ENCODE measurements at places on chromosomes 12 and 14.

DNA sequence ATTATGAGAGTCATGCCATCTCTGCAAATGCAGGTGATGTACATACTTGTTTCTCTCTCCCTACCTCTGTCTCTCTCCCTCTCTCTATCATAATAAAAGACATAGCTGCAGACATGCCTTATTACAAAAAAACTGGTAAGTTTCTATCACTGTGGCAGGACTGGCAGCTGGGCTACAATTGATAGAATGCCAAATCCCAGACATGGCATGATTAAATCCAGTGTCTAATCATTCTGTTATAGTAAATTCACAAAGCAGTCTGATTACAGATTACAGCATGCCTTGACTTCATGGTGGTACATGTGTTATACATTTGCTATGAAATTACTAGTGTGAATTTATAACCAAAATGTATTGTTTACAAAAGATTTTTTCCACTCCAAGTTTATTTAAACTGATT, 854.7 kb downstream of the TMTC2 start:
- DNase-seq = no peak

GRCh38 chr12:88594780-88595179, 14.5 kb upstream of the KITLG start:
- DNase-seq = no peak

- no peak for DNase-seq
Measured at GRCh38 chr14:105776924-105777323, 250.5 kb downstream of the TMEM121 start.

GRCh38 chr14:79284621-79285020, 926.7 kb downstream of the DIO2 start:
- no peak for DNase-seq

DNA sequence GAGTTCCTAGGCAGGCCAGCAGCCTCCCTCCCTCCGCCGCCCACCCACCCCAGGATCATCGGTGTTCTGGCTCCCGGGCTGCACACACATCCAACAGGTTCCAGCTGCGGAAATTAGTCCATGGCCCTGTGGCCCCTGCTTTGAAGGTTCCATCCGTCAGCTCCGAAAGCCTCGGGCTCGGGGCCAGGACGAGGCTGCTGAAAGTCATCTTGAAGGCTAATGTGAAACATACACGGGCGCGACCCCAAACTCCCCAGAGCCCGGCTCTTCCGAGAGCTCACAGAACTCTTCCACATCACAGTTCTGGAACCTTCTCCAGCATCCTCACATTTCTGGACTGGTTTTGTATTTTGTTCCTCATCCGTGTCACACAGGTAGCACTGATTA, 19.8 kb downstream of the KDM2B start:
- no peak for DNase-seq

DNA sequence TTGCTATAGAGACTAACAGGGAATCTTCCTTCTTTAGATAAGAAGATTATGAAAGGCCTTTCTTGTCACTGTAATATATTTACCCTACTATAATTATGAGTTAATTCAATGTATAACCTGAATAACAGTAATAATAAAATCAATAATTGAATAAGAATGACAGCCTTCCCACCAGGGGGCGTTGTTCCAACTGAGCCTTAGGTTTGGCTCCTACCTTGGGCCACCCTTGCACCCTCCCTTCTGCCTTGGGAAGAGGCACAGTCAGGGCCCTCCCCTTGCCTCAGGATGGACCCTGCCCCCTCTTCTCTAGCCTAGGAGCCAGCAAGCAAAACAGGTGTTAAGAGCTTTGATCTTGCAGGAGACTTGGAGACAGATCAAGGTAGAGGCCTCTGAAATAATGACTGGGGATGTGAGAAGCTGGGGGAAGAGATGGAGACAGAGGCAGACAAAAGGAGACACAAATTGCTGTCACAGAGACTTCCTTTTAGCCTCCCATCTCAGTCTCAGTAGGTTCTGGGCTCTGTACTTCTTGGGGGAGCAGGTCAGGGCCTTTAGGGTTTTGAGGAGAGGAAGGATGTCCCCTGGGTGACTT, 40.1 kb upstream of the CISTR start:
- no peak for DNase-seq

GRCh38 chr12:95611676-95612309, 60.5 kb upstream of the USP44 start:
- no peak for DNase-seq

- no peak for DNase-seq
Measured at GRCh38 chr12:39372204-39372925, 70.6 kb downstream of the KIF21A start.

DNA sequence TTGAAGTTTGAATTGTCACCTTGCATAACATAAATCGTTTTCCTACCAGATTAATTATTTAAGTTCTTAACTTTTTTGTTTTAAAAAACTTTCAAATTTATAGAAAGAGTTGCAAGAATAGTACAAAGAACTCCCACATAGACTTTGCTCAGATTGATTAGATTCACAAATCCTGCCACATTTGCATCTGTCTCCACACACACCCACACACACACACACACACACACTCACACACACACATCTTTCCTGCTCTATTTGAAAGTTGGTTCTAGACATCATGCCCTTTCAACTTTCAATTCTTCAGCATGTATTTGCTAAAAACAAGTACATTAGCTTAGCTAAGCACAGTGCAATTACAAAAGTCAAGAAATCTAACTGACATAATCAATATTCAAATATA, 184.0 kb downstream of the ITPR2 start:
- DNase-seq = no peak

DNA sequence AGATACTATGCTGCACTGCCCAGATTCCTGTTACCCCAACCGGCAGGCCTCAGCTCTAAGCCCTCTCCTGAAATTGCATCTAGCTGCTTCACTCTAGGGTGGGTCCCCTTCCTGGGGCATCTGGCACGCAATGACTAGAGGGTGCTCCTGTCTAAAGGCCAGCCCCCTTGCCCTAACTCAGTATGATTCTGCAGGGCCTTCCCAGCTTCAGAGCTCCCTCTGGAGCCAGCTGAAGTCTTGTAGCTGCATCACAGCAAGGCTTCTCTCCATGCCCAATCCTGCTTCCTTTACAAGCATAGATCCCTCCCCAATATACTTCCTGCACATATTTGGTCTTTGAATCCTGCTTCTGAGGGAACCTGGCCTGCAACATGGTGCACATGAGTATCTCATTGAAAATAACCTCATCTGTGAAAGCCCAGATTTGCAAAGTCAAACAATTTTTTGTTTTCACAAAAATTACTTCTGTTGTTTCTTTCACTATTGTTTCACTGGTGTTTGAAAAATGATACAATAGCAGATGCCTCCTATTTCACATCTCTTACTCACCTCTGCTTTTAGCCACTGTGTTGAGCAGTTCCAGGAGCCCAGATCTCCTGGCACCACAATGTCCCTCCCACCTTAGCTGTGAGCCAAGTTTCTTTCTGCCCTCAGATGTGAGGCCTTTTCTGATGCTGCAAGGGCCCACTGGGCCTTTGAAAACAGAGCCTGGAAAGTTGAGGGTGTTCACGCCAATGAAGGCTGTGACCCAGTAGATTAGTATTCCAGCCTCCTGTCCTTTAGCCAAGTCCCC, 169.5 kb upstream of the EGLN3 start:
- no peak for DNase-seq

GRCh38 chr14:75162631-75163030, 13.8 kb downstream of the TMED10 start:
- DNase-seq = no peak

- no peak for DNase-seq
Measured at GRCh38 chr12:93306636-93307035, 71.1 kb upstream of the NUDT4 start.

- no peak for DNase-seq
Measured at GRCh38 chr12:122887819-122888212, 8.1 kb downstream of the VPS37B start.

GRCh38 chr14:102592763-102593060, 263 bp downstream of the RCOR1 start:
- no peak for DNase-seq

DNA sequence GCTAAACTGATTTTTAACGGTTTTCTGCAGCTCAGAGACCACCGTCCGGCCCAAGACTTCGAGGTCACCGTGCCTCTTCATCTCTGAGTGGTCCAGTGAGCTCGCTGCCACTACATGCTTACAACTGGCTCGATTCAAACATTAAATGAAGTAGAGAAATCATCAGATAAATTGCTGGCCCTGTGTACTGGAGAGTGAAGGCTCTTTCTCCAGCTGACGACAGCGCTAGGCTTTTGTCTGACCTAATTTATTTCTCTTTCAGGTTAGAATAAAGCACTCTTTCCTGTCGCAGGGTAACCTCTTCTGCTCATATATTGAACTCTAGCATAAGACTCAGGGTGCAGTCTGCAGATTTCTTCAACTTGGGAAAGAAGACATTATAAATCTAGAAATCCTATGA, 6.4 kb downstream of the BCL11B start:
- DNase-seq = no peak

- DNase-seq = no peak
Measured at GRCh38 chr12:125983784-125984500, 918.7 kb downstream of the AACS start.

- no peak for DNase-seq
Measured at GRCh38 chr12:16297521-16297920, 20.0 kb upstream of the SLC15A5 start.

- DNase-seq = no peak
Measured at GRCh38 chr14:72544615-72545387, 349.1 kb downstream of the DPF3 start.

- DNase-seq = no peak
Measured at GRCh38 chr12:111728795-111729194, 37.9 kb upstream of the ALDH2 start.

- no peak for DNase-seq
Measured at GRCh38 chr12:53381731-53382630, 2.0 kb downstream of the SP1 start.

- no peak for DNase-seq
Measured at GRCh38 chr12:23669691-23670090, 279.8 kb downstream of the SOX5 start.

DNA sequence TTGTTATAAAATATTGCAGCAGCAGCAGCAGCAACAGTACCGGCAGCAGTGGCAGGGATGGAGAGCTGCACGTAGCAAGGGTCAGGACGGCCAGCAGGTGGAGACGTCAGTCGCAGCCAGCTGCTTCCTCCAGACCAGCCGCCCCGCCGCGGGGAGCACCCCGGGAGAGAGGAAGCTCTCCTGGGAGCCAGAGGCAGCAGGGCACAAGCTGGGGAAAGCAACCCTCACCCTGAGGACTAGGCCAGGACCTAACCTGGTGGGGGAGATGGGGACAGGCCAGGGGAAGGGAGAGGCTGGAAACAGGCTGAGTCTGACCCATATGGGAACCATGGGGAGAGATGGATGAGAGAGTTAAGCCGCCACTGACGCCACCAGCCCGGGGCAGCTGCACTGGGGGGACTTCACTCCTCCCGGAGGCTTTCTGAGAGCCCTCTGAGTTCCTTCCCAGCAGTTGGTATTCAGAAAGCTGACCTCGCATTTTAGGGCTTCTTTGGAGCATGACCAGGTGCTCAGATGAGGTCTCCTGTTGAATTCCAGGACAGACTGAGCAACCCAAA, 56.3 kb downstream of the SPTB start:
- DNase-seq = peak; percentile 46

DNA sequence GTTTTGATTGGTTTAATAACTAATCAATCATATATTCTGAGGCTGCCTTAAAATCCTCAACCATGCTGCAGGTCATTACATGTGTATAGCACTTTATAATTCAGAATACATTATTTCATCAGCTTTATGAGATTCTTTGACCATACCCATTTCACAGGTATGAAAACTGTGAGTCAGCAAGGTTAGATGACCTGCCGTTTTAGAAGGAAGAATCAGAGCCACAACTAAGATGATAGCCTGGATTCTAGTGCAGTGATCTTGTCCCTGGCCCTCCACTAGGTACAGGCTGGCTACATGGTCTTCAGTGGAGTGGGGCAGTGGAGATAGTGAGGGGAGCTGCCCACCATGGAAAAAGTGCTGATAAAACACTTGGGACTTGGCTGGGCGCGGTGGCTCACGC, 154.4 kb upstream of the MAX start:
- DNase-seq = no peak

DNA sequence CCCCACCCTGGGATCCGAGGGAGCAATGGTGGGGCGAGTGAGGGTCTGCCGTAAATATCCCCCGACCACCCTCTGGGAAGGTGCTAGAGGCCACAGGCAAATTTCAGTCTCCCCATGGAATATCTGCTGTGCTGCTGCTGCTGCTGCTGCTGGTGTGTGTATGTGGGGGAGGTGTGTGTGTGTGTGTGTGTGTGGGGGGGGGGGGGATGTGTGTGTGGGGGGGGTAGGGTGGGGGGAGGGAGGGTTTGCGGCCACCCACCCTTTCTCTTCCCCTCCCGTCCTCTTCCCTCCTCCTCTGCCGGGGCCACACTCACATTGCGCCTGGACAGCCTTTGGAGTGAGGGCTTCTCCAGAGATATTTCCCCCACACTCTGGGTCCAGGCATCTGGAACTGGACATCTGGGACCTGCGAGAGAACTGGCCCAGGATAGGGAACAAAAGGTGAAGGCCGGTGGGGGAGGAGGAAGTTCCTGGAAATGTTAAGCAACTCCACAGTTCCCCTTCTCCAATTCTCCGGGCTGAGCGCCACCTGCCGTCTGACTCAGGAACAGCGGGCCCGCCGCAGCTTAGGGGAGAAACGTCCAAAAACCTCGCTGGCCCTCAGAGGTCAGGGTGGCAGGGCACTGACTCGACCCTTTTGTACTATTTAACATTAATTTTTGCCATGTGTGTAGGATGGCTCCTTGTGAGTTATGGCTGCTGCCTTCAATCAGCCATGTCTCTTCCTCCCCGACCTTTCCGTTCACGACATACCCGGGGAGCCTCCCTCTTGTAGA, at the start of gene C1RL:
Gene C1RL (minus strand): TSS at position 419 of the 776 bp plus-strand sequence. CDS start 34 bp downstream, at position 385.
- DNase-seq = peak; percentile 83

GRCh38 chr12:101204602-101205304, 5.3 kb downstream of the SLC5A8 start:
- DNase-seq = no peak

- no peak for DNase-seq
Measured at GRCh38 chr12:127125607-127126259, 1141.2 kb upstream of the TMEM132C start.

- no peak for DNase-seq
Measured at GRCh38 chr14:84991021-84991420, 538.9 kb upstream of the FLRT2 start.

DNA sequence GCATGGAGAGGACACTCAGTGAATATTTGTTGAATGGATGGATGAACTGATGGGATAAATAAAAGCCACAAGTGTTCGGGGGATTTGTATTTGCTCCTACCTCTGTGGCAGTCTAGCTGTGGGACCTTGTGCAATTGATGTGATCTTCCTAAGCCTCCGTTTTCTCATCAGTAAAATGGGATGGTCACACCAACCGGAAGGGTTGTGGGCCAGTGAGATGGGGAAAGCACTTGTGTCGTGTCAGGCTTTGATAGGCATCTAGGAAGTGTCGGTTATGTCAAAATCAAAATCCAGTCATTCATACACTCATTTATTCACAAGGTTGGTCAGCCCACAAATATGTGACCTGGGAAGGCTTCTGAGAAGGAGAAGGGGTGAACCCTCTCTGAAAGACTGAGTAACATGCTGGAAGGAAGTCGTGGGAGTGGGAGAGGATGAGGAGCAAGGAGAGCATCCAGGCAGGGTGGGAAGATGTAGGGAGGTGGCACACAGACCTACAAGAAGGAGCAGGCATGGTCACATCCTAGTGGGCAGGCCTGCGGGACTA, 7.8 kb upstream of the SERPINA9 start:
- DNase-seq = no peak
